ENCODE measurements at places on chromosomes 7 and 10.

DNA sequence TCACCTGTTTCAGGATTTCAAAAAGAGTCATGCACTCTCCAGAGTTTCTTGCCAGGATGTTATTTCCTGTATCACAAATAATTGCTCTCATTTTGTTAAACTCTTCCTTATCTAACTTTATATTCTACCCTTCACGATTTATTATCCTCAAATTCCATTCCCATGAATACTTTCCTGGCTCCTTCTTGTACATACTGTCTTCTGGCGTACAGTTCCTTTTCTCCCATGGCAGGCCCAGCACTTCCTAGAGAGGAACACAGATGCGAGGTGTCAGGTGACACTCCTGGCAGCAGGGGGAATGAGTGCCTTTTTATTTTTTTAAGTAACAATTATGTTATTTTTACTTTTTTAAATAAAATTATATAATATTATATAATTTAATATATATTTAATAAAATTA lies 411.9 kb downstream of the TFEC start:
- DNase-seq: no peak

DNA sequence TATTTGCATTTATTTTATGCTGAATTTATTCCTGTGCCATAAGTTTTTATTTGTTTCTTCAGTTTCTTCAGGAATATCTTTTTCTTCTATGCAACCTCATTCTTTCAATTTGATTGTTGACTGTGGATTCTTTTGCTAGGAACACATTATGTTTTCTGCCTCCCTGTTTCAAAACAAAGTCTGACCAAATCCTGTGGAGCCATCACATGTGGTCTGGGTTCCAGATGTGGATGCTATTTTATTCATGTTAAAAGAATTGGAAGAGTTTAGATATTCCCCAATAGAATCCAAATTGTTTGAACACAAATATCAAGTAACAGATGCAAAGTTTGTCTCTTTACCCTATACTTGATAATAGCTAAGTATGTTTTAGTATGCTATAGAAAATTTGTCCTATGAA lies 56.8 kb upstream of the LRRC17 start:
- no peak for DNase-seq

DNA sequence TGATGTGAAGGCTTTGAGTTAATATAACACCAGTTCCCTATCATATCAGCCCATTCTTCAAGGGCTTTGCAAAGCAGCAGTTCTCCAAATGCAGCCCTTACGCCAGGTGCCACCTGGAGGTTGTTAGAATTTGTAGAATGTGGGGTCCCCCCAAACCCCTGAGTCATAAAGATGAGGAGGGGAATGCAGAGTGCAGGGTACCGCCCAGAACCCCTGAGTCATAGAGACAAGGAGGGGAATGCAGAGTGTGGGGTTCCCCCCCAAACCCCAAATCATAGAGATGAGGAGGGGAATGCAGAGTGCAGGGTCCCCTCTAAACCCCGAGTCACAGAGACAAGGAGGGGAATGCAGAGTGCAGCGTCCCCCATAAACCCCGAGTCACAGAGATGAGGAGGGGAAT lies 605.8 kb downstream of the PTPRN2 start:
- no peak for DNase-seq

GRCh38 chr10:124739119-124739921 lies 4.9 kb downstream of the FAM53B start:
- no peak for DNase-seq

GRCh38 chr10:59107147-59107546 lies 69.3 kb upstream of the PHYHIPL start:
- no peak for DNase-seq

DNA sequence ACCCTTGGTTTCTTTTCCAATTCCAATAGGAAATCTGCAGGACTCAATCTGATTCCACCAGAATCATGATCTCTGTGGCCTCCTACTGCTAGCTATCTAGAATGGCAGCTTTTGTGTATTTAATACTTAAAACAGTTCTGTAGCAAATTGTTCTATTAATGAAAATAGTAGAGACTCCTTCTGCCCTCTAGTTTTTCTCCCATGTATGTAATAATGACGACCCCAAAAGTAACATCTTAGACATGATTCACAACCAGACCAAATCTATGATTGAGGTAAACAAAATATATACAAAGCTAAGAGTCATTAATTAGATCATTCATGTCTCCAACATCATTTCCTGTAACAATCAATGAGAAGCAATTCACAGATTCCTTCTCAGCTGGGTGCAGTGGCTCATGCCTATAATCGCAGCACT lies 259.1 kb upstream of the MKLN1 start:
- DNase-seq: no peak

GRCh38 chr7:115226410-115226809 lies 304.5 kb downstream of the MDFIC start:
- DNase-seq: no peak

DNA sequence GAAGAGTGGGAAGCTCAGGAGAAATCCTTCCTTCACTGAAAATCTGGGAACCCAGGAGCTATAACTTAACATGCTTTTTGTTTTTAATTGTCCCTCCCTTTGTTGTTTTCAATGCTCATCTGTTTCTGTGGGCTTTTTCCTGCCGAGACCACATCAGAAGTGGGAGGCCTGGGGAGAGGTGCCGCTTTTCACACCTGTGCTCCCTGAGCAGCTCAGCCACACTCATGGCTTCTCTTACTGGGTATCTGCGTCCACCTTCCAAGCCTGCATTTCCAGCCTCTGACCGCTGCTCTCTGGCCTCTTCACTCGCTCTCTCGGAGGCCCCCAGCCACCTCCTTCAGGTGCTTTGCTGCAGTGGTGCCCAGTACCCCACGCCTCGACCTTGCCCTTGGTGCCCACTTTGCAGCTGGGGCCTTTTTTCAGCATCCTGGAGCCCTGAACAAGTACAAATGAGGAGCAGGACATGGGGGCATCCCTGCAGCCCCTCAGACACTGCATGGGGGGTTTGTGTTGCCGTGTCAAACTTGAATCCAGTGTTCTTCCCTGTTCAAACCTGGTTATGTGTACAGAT lies 9.9 kb downstream of the C7orf57 start:
- no peak for DNase-seq

- DNase-seq: no peak
Measured at GRCh38 chr7:75650681-75651080, 88.1 kb downstream of the HIP1 start.

DNA sequence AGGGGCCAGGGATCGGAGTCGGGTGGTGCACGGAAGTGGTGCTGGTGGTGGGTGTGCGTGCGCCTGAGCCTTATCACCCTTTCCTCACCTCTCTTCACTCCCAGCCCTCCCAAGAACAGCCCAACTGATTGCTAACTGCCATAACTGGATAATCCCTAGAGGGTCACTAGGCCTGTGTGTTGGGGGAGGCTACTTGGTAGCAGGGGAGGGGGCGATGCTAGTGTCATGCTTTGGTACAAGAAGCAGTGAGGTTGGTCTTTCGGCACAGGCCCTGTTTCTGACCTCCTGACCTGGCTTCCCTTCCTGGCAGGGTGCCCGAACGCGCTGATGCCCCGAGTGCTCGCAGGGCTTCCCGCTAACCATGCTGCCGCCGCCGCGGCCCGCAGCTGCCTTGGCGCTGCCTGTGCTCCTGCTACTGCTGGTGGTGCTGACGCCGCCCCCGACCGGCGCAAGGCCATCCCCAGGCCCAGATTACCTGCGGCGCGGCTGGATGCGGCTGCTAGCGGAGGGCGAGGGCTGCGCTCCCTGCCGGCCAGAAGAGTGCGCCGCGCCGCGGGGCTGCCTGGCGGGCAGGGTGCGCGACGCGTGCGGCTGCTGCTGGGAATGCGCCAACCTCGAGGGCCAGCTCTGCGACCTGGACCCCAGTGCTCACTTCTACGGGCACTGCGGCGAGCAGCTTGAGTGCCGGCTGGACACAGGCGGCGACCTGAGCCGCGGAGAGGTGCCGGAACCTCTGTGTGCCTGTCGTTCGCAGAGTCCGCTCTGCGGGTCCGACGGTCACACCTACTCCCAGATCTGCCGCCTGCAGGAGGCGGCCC lies 652 bp downstream of the KAZALD1 start:
- peak; percentile 28 for DNase-seq

DNA sequence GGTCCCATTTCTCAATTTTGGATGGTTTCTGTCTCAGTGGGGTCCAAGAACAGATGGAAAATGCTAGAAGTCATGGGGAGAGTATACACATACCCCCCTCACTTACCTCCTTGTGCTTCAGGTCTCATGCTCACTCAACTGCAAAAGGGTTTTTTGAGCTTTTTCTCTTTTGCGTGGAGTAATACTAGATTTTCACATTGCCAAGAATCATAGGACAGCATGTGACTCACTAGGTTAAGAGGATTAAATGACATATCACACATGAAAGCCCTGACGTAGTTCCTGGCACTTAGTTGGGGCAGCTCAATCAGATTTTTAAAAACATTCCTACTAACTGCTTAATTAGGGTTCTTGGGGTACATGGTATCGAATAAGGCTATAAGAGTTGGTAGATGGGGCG lies 4.5 kb downstream of the PI4K2A start:
- no peak for DNase-seq

DNA sequence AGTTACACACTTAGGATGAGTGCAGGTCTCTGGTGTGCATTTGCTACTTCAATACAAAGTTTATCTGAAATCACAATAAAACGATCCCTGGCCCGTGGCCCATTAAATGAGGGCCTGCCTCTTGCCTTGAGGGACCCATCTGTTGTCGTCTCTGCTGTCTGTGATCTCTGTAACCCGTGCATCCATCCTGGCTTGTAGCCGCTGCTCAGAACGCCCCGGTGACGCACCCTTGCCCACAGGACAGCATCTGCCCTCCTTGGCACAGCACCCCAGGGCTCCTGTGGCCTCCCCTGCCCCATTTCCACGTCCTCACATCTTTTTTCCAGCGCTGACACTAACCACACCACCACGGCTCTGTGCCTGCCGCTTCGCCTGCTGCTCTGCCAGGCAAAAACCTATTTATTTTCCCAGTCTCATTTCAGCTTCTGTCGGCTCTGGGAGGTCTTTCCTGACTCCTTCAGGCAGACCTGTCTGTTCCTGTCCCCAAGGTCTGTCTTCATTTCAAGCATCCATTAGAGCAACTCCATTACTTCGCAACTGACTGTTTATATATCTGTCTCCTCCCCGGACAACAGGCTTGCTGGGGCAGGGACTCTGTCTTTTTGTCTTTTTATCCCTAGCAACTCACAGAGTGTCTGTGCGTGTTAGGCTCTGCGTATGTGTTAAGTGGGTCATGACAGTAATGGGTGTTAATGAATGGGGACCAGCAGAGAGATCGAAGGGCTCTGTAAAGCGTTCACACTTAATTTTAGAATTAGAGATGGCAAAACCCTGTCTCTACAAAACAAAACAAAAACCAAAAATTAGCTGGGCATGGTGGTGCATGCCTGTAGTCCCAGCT lies 16.4 kb downstream of the CARD11 start:
- no peak for DNase-seq

DNA sequence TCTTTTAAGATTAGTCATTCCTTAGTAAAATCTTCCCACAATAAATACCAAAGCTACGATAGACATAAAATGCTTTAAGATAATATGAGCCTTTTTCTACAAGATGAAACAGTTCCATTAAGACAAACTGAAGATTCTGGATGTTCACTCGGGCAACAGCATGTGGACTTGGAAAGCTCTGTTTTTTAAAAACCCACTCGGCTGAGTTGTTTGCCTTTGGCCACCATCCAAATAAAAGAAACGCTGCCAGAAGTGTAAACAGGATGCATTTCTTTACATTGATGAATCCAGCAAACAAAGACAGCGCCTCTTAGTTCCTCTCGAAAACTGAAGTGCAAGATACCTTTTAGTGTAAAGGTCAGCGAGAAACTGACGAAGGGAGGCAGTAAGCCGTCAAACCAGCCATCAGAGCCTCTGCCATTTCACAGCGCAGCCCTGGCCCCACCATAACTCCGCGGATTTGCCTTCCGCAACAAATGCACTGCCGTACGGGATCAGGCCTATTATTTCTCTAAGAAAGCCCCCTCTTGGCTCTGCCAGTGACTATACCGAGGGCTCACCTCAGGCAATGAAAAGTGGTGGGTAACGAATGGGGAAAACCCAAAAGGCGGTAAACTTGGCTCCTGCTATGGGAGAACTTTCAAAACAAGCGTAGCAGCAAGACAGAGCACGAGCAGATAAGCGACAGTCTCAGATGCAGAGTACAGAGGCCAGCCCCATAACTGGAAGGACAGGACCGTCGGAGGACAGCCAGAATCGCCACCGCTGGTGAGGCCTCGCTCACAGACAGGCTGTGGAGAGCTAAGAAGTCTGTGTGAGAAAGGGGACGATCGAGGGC lies 41.4 kb downstream of the GNA12 start:
- DNase-seq: no peak

DNA sequence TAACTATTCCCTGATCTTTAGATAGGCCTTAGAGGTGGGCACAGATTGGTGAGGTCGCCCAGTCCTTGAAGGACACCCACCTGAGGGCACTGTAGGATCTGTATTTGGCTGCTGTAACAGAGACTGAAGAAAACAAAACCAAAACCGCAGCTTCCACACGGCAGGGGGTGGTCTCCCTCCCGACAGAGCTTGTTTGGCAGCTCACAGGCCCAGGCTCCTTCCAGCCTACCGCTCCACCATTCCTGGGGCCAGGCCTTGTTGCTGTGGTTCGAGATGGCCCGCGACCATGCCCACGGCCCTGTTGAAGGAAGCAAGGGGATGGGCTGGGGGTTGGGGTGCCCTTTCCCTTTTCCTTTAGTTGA lies 30.4 kb downstream of the ZNF783 start:
- no peak for DNase-seq

GRCh38 chr10:104201636-104202035 lies 30.5 kb downstream of the CFAP43 start:
- DNase-seq: no peak

DNA sequence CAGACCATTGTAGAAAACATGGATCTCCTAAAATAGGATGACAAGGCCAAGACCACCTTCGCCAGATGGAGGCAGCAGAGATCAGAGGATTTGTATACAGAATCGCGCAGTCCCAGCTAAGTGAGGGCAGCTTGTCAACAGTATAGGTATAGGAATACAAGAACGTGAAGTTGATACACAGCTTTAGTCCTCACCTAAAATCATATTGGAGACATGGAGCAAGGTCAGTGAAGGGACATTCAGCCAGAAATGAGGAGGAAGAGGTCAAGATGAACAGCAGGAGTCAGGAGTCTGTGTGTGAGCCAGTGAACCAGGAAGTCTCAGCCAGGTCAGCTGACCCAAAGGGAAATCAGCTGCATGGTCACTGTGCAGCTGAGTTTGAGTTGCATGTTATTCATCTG lies 263.4 kb upstream of the PRKCQ start:
- DNase-seq: no peak

GRCh38 chr10:12164085-12164484 lies 31.6 kb downstream of the NUDT5 start:
- no peak for DNase-seq

DNA sequence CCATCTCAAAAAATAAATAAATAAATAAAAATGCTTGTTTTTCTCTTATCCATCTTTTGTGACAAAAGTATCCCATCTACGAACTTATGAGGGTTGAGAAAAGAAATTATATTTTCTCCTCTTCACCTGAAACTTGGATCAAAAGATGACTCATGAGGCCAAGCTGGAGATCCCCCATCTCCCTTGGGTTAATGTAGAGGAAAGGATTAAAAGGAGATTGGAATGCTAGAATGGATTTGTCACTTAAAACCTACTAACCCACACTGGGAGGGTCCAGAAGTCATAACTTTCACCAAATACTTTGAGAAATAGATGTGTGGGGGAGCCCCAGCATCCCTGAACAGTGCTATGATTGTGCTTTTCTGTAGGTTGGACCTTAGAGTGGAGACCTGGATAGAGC lies 46.3 kb upstream of the PIK3CG start:
- no peak for DNase-seq

GRCh38 chr10:26624006-26624405 lies 73.5 kb upstream of the PDSS1 start:
- DNase-seq: no peak
